Fibroblast of skin of left biceps (primary cell): ENCODE measurements at places on chromosomes 16 and 17.
A peak's percentile ranks its signal among the peaks of the same experiment; 100 is the strongest.

- DNase-seq, result no peak
Observed at GRCh38 chr16:20879175-20880040, 20.8 kb downstream of the DCUN1D3 start.

GRCh38 chr16:53821487-53821886 lies 117.5 kb downstream of the FTO start:
- no peak for DNase-seq

- DNase-seq, result no peak
Observed at GRCh38 chr17:17062356-17062755, 20.1 kb downstream of the MPRIP start.

DNA sequence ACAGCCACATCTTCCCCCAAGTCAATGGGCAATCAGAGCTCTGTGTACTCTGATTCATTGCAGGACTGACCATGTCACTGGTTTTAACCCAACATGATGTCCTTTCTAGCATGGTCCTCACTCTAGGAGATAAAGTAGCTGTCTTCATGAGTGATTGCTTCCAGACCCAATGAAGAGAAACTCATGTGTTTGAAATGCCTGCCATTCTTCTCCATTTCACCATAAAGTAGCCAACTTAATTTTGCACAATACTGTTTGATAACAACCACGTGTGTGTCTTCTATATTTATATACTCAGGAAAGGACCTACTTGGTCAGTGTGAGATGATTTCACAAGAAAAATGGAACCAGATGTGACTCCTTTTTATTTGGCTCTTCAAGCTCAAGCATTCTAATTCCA lies 172.5 kb downstream of the AXIN2 start:
- peak; percentile 25 for DNase-seq
